Aorta (tissue), 5 donors: ENCODE measurements at places on chromosomes 2 and 18.

DNA sequence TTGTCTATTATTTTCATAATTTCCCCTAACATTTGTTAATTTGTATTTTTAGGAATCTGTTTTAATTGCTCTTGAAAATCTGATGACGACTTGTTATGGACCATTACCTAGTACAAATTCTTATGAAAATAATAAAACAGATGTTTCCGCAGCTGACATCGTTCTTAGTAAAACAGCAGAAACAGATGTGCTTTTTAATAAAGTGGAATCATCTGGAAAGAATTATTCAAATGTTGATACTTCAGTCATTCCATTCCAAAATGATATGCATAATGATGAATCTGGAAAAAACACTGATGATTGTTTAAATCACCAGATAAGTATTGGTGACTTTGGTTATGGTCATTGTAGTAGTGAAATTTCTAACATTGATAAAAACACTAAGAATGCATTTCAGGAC, 69.9 kb downstream of the PMS1 start:
- DNase-seq, result no peak

GRCh38 chr2:177641331-177641730, 248.8 kb downstream of the AGPS start:
- no peak for DNase-seq

DNA sequence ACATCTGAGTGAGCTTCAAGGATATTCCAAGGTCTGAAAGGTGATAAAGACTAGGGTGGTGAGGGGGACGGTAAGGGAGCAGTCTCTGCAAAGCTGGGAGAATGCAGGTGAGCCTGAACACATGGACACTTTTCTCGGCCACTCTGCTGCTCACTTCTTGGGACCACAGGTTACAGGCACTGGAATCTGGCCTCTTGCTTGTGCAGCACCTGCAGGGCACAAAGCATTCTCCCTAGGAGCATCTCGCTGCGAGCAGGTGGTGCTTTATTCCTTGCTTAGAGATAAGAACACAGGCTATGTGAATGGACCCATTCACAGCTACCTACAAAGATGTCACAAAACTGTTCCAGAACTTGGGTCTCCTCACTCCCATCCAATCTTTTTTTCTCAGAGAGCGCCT, 153.2 kb downstream of the DDX1 start:
- no peak for DNase-seq

DNA sequence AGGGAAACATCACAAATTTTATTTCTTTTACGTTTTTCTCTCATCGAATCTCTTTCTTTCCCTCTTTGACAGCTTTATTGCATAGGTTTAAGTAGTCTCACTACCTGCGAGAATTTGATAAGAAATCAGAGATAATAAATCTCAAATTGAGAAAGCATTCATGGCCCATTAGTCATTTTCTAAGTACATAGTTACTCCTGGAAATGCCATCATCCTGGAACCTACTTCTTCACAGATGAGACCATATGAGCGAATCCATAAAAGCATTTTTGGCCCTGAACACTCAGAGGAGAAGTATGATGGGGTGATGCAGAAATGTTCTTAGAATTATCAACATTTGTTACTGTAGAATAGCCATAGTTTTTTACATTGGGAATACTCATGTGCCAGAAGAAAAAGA, 138.0 kb upstream of the ARHGAP28 start:
- DNase-seq, result no peak

DNA sequence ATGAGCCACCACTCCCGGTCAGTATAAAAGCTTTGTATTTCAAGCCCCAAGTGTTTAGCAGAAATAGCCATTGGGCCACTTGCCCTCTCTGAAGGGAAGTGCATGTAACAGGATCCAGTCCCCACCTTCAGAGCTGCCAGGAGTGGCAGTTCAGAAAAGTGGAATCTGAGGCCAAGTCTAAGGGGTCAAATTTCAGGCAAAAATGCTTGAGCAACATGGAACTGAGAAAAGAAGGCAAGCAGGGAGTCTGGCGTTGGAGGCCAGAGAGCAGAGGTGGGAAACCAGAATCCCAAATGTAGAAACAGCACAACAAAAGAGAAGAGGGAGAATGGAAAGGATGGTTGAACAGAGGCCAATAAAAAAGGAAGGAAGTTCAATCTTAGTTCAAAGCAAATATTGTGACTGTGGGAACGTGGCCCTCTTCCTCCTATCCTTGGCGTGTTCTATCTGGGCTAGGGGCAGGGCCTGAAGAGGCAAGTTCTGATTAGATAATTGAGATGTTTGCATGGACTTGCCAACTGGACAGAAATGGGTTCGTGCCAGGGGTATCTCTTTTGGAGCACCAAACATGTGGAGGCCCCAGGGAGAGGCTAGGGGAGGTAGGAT, 102.2 kb downstream of the AP1S3 start:
- DNase-seq, result no peak

GRCh38 chr2:168622559-168622958, 166.5 kb downstream of the CERS6 start:
- DNase-seq, result no peak

GRCh38 chr2:68974946-68975665, 670 bp downstream of the GKN1 start:
- DNase-seq, result no peak
